ENCODE measurements at places on chromosomes 4 and X. TPM values are rescaled to one million over a fixed set of nuclear protein-coding genes. Genes with fewer than 3 reads are reported as not detected.

FUNDC1 gene
- 13.8 TPM for total RNA-seq

EVC gene
- total RNA-seq, result 27.7 TPM

GAB3 gene
- 5.0 TPM for total RNA-seq

MFAP3L gene
- 5.7 TPM for total RNA-seq

CCKAR gene
- total RNA-seq, result not detected

RXFP1 gene
- not detected for total RNA-seq

SUV39H1 gene
- total RNA-seq, result 4.6 TPM

SPANXB1 gene
- not detected for total RNA-seq

PPP4R3C gene
- not detected for total RNA-seq

VCX3A gene
- not detected for total RNA-seq

SYNPO2 gene
- 1,591 TPM for total RNA-seq

FRMPD3 gene
- total RNA-seq, result not detected

ETDA gene
- total RNA-seq, result not detected

VEGFC gene
- total RNA-seq, result 11.1 TPM

AMOT gene
- total RNA-seq, result 19.3 TPM

DUSP9 gene
- not detected for total RNA-seq

WDR17 gene
- 5.8 TPM for total RNA-seq

ADAMTS3 gene
- total RNA-seq, result 1.1 TPM

PPA2 gene
- total RNA-seq, result 87.8 TPM

RASGEF1B gene
- 10.3 TPM for total RNA-seq

MRPL1 gene
- 29.3 TPM for total RNA-seq

Data from sigmoid colon (tissue), 7 donors.